ENCODE measurements at places on chromosomes 2 and 18. TPM values are rescaled to one million over a fixed set of nuclear protein-coding genes. Genes with fewer than 3 reads are reported as not detected.

Gene ARHGAP25
- 7.1 TPM for polyA plus RNA-seq

Gene MROH2A
- polyA plus RNA-seq: not detected

Gene CCBE1
- polyA plus RNA-seq: 45.3 TPM

Gene ANKRD39
- polyA plus RNA-seq: 8.3 TPM

Gene HOXD13
- polyA plus RNA-seq: not detected

Gene MSH2
- 80.9 TPM for polyA plus RNA-seq

Gene ACADL
- polyA plus RNA-seq: 20.3 TPM

Gene PLB1
- 1.3 TPM for polyA plus RNA-seq

Gene KCNE4
- 16.6 TPM for polyA plus RNA-seq

Gene KANSL3
- polyA plus RNA-seq: 48.1 TPM

Gene TBR1
- polyA plus RNA-seq: not detected

Gene DAW1
- 0.68 TPM for polyA plus RNA-seq

Gene KIF5C
- 3.8 TPM for polyA plus RNA-seq

Gene TRABD2A
- polyA plus RNA-seq: 0.27 TPM

Gene AMER3
- 0.03 TPM for polyA plus RNA-seq

Gene OR6B3
- polyA plus RNA-seq: not detected

Gene MC4R
- polyA plus RNA-seq: 0.26 TPM

Gene TMEM178A
- 95.4 TPM for polyA plus RNA-seq

Gene POTEJ
- not detected for polyA plus RNA-seq

Gene SCYGR6
- polyA plus RNA-seq: not detected

Gene OR6B2
- not detected for polyA plus RNA-seq

Gene MSTN
- 1.9 TPM for polyA plus RNA-seq

Gene C2orf80
- not detected for polyA plus RNA-seq

Gene C2orf92
- 6.7 TPM for polyA plus RNA-seq

Gene ANKRD29
- 0.70 TPM for polyA plus RNA-seq

Gene VIT
- 0.10 TPM for polyA plus RNA-seq

Gene CCL20
- 0.43 TPM for polyA plus RNA-seq

Gene LYG1
- 3.6 TPM for polyA plus RNA-seq

Gene NEU2
- not detected for polyA plus RNA-seq

Gene FIGN
- 8.1 TPM for polyA plus RNA-seq

Gene LRRC30
- polyA plus RNA-seq: 0.39 TPM

Gene RFTN2
- polyA plus RNA-seq: 19.9 TPM

Gene KCNF1
- 1.4 TPM for polyA plus RNA-seq

Gene KIAA2012
- 0.25 TPM for polyA plus RNA-seq

Gene ZBTB7C
- 14.2 TPM for polyA plus RNA-seq

Gene PPP1R1C
- 1.5 TPM for polyA plus RNA-seq

Gene MYO7B
- polyA plus RNA-seq: 28.9 TPM

Gene NOSTRIN
- polyA plus RNA-seq: 32.0 TPM

Gene RAD51AP2
- polyA plus RNA-seq: 0.17 TPM

Gene PPIL3
- 68.9 TPM for polyA plus RNA-seq

Gene CFC1
- not detected for polyA plus RNA-seq

Gene SOWAHC
- polyA plus RNA-seq: 16.7 TPM

Gene SOS1
- polyA plus RNA-seq: 60.2 TPM

Gene SKOR2
- polyA plus RNA-seq: not detected

Gene TEX261
- 51.2 TPM for polyA plus RNA-seq

Gene LRRTM4
- 1.4 TPM for polyA plus RNA-seq

Gene WNT6
- polyA plus RNA-seq: 0.57 TPM

Gene ANO7
- polyA plus RNA-seq: 1.3 TPM

Gene UGT1A10
- not detected for polyA plus RNA-seq

Gene CXCR4
- 51.9 TPM for polyA plus RNA-seq

Gene TMEM169
- polyA plus RNA-seq: 14.8 TPM
